ENCODE measurements at places on chromosomes 7 and 10. TPM values are rescaled to one million over a fixed set of nuclear protein-coding genes. Genes with fewer than 3 reads are reported as not detected.

DNA sequence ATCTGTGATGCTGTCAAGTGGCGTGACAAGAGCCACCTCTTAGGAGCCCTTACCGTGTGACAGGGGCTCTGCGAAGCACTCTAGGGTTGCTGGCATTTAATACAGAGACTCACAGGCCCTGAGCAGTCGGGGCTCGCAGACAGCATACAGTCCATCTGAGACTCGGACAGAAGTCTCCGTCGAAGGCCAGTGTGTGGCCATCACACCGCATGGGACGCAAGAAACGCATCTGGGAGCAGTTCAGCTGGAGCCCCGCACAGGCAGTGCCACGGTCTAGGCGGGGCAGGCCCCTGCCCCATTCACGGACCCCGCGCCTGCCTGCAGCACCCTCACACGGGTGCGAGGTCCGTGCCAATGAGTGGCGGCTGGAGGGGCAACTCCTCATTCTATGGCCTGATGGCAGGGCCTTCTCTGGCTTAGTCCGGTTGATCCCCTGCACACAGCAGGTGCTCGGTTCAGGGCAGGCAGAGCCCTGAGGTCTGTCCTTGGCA, 33.6 kb downstream of the IQCE start:
- no peak for DNase-seq

DNA sequence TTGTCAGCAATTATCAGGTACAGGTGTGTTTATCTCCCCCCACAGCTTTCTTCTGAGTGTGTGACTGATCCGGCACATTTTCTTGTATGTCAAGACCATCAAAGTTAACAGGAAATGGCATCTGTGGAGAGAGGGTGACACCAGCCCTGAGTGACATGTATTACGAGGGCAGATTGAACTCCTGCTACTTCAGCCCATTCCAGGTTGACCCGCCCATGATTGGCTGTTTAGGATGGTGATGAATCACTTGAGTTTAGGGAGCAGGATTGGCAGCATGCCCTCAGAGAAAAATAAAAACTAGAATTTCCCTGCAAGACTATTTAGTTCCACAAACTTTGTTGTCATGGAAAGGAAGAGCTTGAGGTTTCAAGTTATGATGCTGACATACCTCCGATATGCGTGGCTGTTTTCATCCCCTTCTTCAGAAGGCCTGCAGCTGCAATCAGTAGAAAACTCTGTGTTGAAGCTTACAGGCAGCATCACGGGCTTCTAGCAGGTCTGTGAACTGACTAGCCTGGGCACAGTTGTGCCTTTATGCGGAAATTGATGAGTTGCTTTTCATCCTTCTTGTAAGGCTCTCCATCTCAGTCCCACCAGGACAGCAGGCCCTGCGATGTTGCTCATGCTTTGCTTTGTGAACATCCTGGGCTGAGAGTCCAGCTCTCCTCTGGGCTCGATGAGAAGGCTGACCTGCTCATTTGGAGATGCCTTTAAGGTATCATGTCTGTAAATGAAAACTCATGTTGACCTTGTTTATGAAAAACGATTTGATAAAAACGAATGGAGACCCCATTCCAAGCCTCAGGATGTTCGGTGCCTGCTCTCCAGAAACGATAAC, 8.0 kb upstream of the CELF2 start:
- DNase-seq = no peak

- DNase-seq = no peak
Observed at GRCh38 chr10:132588301-132589013, 50.9 kb downstream of the INPP5A start.

GRCh38 chr10:19158870-19159269, 110.3 kb downstream of the MALRD1 start:
- no peak for DNase-seq

- DNase-seq = no peak
Observed at GRCh38 chr10:79483299-79483698, 29.0 kb upstream of the EIF5AL1 start.

- DNase-seq = no peak
Observed at GRCh38 chr7:135335628-135336139, 102.0 kb downstream of the STRA8 start.

DNA sequence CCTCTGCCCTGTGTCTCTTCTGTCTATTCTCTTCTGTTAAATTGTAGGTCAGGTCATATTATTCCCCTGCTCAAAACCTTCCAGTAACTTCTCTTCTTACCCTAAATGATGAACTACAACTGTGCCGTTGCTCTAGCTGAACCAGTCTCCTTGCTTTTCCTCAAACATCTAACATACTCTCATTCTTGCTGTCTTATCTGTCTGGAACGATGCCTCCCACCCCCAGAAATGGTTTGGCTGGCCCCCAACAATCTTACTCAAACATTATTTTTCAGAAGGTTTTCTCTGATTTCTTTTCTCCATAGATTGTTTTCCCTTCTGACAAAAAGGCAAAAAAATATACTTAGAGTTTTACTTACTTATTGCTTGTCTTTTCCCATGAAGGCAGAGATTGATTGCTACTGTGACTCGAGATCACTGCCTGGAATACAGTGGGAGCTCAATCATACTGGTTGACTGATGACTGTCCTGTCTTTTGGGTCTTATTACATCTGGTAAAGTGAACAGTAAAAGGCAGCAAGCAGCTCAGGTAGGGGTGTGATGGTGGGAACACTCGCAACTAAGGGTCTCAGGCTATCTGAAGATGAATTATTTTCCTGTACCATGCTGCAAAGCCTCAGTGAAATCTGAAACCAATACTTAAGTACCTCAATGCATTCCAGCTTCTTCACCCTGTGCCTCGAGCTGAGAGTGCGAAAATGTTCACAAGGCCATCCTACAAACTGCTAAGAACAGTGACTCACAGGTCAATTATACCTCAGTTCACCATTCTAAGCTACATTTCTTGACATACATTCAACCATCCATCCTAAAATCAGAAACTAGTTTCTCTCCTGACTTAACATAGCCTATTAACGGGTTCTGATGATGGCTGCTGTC, 67.6 kb downstream of the DNMBP start:
- DNase-seq = no peak

DNA sequence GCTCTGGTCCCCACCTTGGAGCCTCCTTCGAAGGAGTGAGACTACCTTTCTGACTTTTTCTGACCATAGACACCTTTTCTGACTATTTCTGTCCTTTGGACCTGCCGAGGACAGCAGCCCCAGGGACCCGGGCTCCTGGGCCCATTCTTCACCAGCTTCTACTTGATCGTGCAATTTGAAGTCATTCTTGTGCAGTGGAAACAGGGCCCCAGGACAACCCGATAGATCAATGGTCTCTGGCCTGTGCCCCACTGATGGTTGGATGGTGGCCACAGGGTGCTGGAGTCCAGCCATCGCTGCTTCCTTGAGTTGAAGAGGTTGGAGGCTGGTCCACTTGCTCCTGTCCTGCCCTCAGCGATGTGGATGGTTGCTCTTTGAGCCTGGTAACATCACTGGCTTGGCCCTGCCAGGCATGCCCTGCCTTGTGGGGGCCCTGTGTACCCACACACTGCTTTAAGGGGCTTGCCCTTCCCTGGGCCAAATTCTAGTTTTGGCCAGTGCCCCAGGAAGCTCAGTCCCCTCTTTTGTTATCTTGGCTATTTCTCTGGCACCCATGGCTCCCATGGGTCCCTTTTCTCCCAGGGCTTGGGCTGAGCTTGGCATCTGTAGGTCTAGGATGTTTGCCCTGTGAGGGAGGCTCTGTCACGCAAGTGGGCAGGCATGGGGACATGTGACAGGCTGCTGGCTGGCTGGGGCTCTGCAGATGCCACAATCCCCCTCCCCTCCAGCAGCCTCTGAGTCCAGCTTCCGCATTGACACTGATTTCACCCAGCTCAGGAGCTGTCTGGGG, 375.6 kb upstream of the NUPR2 start:
- DNase-seq = no peak

DNA sequence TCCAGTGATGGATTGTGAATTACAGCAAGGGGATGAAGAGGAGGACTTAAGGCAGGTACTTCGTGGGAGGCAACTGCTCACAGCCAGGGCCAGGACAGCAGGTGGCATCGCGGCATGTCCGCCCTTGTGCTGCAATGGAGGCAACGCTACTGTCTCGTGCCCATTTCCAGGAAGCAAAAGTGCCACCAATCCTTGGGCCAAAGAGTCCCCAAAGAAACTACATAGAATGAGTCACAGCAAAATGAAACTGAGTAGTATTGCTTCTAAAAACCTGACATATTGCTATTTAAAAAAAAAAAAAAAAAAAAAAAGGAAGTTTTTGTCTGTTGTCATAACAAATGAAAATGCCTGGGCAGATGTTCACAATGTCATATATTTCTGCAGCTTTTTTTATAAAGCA, 46.6 kb downstream of the RSU1 start:
- DNase-seq = no peak

DNA sequence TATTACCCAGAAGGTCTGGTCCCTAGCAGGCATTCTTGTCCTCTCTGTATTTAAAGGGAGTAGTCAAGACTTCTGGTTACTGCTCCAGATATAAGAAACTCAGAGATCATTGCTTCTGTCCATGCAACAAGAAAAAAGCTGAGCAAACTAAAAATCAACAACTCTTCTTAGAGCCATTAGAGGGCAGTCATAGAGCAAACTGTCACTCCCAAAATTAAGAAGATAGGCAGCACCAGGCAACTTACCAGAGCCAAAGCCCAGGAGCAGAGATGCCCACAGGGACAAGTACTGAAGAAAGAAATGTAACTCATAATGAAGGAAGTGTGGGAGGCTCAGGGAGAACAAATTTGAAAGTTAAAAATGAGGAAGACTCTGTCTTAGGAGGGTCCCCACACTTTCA, 472.9 kb upstream of the COBL start:
- no peak for DNase-seq

DNA sequence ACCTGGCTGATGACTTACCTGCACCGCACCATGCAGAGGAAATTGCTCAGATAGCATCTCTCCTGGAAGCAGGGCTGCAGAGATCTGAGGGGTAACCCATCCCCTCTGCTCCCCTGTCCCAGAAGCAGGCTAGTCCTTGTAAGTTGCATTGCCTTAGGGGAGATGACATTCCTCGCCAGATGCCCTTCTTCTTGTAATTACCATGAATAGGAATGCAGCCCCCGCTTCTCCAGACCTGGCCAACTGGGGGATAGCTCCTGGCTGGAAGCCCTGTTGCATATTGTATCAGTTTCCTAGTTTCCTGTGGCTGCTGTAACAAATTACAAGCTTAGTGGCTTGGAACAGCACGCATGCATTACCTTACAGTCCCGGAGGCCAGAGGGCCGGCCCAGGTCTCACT, 47.5 kb upstream of the EN2 start:
- no peak for DNase-seq

DNA sequence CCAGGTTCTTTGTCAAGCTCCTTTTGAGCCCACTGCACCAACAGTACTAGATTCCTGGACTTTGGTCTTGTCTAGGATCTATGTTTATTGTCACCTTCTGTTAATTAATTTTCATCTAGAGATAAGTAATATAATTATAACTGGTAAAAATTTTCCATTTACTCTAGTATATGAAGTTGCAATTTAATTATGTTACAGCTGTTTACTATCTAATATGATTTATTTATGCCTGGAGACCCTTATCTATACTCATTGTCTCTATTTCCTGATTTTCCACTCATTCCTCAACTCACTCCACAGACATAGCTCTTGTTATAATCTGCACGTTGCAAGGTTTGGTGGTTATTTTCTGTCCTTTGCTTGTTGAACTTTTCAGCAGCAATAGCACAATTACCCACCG, 63.2 kb upstream of the PHF14 start:
- no peak for DNase-seq

DNA sequence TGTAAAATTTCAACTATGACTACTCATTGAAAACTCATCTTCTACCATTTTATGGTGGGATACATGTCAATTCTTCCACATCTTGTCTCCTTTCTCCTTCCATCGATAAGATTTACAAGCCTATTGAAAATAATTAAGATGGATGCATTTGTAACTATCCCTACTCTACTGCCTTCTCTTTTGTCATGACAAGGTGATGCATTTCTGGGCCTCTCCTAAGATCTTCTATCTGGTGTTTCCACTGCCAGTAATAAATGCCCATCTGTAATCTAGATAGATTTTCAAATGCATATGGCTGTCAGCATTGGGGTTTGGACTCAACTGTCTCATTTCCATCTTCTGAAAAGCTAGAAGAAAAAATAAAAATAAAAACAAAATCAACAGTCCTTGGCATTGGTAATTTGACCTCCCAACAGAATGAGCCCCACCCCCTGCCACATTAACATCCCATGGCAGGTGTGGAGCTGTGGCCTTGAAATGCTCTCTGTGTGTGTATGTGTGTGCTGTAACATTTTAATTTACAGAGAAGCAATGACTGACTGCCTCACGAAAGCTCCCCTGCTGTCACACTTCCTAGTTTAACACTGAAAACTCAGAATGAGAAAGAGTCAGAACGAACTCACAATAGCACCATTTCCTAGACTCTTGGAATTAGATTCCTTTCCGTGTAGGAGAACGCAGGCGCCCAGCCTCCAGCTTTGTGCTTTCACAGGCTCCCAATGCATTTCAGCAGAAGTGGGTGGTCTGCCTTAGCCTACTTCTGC, 74.2 kb downstream of the RHOBTB1 start:
- no peak for DNase-seq

DNA sequence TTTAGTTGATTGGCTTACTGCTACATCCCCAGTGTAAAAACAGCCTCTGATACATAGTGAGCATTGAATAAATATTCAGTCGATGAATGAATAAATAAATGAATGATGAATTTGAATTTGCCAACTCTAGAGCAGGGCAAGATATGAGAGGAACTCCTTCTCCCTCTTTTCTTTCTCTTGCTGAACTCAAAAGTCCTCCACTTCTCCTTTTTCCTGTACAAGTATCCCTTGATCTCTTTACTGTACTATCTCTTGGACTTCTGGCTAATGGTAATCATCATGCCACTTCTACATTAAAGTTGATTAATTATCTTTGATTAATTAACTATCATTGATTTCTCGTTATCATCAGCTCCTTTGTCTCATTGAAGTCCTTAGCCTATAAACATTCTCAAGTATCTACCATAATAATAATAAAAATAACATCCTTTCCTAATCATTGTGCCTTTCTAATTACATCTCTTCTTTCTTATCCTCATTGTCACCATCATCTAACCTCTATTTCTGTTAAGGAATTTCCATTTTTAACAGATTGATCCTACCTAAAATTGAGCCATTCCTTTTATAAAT, 10.6 kb downstream of the CPED1 start:
- no peak for DNase-seq

DNA sequence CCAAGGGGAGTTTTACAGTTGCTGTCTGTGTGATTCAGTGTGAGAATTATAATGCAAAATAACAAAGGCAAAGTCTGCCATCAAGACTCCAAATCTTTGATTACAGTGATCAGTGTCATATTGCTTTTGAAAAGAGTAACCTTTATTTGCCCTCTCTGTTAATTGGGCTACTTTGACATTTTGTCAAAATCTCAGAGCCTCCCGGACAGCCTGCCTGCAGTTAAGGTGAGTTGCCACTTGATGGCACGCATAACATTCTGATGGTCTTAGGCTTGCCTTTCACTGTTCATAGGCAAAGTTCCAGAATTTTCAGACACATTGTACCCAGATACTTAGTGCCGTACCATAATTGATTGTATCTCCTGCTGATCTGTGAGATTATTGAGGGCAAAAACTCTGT, 253.5 kb downstream of the ABCA13 start:
- no peak for DNase-seq

The USP54 gene
- 129 TPM for total RNA-seq

The ZNF862 gene
- total RNA-seq = 36.7 TPM

The AGR3 gene
- total RNA-seq = not detected

The EVX1 gene
- not detected for total RNA-seq

The C1QL3 gene
- total RNA-seq = not detected

The CHCHD2 gene
- 345 TPM for total RNA-seq

The MRLN gene
- total RNA-seq = not detected

All from tibial nerve (tissue), 4 donors.